ENCODE measurements at places on chromosomes 5 and 9.

GRCh38 chr5:7878381-7878873, 9.5 kb downstream of the MTRR start:
- no peak for DNase-seq

DNA sequence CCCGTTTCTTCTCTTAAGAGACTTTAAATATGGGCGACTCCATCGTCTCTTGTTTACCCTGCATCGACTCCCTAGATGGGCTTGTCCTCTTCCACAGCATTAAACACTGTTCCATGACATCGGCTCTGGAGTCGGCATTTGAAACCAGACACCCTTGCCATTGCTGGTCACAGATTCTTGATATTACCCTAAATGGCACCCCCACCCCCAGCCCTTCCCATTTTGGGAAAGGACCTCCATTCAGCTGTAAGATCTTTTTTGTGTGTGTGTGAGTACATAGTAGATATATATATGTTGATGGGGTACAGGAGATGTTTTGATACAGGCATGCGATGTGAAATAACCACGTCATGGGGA, 51.1 kb upstream of the SH3PXD2B start:
- no peak for DNase-seq

GRCh38 chr9:21590058-21590996, 108.2 kb upstream of the IFNE start:
- DNase-seq: no peak

GRCh38 chr9:36165826-36166167, 3.4 kb upstream of the CCIN start:
- no peak for DNase-seq

DNA sequence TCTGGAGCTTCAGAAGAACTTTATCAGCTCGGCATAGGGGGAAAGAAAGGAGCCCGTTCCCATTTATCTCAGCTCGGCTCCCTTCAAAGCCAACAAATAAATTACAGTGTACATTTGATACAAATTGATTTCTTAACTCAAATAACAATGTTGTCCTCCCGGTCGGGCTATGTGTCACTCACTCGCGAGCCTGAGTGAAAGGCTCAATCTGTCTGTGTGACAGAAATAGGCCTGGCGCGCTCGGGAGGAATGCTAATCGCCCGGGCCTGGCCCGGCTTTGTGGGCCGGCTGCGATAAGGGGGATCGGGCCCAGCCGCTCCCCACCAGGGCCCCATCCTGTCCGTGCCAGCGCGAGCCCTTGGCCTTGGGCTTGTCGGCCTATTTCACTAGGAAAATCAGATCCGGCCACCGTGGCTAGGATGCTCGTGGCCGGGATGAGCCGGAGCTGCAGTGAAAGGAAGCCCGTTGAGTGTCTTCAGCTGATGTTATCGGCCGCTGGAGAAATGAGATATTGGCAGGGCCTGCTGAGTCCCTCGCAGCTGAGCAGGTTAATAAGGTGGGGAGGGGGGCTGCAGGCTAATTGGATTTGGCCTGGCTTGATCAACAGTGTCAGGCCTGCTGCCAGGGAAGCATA, 258.7 kb downstream of the IRX1 start:
- DNase-seq: no peak

DNA sequence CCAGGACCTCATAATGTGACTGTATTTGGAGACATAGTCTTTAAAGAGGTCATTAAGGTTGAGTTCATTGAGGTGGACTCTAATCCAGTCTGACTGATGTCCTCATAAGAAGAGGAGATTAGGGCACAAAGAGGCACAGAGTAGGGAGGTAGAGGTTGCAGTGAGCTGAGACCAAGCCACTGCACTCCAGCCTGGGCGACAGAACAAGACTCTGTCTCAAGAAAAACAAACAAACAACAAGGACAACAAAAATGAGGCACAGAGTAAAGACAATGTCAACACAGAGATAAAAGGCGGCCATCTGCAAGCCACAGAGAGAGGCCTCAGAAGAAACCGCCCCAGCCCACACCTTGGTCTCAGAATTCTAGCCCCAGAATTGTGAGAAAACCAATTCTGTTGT, 17.0 kb upstream of the TDRD7 start:
- DNase-seq: no peak

DNA sequence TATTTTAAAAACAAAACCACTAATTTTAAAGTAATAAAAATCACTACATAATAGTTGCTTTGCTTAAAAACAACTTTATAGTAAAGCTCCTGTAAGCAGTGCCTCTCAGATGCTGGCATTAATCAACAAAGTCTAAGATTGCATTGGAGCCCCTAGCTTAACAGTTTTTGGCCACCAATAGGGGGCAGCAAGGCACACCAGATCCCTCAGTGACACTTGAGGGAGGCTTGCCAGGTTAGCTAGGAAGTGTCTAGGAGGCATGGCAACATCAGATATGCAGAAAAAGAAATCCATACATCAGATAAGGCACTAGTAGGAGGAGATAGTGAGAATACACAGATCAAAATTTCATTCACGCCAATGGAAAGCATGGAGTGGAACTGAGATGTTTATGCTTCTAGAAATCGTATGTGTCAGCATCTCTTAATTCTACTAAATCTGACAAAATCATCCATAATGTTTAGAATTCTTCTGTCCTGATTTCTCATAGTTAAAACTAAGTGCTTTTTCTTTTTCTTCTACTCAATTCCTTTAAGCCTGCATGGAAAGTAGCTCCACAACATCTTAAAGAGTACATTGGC, 73.6 kb upstream of the PAM start:
- peak; percentile 47 for DNase-seq

- DNase-seq: no peak
These were observed 53.9 kb downstream of the COL15A1 start for GRCh38 chr9:98997604-98998003.

DNA sequence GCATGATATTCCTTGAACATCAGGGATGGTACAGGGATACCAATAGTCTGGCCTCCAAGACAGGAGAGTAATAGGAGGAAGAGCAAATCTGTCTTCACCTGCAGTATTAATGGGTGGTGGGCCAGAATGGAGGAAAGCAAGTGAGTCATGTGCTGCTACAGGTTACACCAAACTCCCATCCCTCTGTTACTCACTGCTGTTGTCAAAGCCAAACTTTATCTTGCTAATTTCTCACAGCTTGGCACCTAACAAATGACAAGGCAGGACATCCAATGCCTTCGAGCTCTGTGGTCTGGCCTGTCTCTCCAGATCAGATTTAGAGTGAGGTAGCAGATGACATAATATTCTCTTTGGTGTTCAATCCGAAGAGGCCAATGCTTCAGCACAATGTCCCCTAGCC, 26.8 kb downstream of the PLAC8L1 start:
- no peak for DNase-seq

DNA sequence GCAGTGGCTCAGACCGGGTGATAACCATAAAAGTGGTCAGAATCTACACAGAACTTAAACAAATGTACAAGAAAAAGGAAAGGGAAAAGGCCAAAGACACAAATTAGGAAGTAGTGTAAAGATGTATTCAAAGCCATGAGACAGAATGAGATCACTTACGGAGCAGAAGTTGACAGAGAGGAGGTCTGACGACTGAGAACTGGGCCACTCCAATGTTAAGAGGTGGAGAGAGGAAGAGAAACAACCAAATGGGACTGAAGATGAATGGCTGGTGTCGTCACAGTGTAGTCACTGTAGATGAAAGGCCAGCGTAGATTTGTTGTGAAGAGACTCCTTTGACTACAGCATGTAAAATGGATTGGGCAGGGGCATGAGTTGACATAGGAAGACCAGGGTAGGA, 114.4 kb downstream of the DROSHA start:
- DNase-seq: no peak

DNA sequence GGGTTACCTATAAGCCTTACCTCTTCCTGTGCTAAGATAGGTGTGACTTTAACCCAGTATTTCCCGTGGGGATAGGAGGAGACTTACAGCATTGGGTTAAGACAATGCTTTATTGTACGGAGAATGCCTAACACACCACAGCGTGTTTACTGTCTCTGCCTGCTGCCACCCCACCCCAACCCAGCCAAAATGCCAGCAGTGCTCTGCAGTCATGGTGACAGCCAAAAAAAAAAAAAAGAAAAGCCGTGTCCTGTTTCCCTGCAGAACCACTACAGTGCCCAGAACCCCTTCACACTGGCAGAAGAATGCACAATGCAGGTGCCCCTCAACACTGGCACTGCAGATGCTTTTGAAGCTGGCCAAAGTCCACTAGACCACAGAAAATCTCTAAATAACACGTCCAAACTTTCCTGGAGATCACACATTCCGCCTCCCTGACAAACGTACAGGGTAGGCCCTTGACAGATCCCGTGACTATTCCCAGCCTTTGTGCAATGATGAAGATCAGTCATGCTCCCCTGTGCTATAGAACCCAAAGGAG, 102.2 kb downstream of the SERINC5 start:
- no peak for DNase-seq

GRCh38 chr5:33143405-33144123, 297.2 kb upstream of the TARS1 start:
- DNase-seq: no peak

DNA sequence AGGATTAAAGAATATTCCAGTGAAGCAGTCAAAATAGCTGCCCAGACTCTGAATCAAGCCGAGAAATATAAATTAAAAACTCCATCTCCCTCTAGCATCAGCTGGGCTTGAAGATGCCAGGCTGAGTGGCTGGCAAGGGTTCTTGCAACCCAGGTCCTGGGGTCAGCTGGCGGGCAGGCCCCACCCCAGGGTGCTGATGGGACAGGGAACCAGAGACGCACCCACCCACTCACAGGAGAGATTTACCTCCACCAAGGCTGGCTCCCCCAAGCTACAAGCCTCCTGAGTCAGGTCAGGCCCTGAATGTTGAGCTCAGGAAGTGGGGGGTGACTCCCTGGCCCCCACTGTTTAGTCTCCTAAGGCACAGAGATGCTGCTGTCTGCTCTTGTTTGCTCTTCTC, 83.9 kb upstream of the HSPA9 start:
- DNase-seq: no peak

- DNase-seq: no peak
These were observed 28.5 kb upstream of the LRRC70 start for GRCh38 chr5:62550103-62550502.

DNA sequence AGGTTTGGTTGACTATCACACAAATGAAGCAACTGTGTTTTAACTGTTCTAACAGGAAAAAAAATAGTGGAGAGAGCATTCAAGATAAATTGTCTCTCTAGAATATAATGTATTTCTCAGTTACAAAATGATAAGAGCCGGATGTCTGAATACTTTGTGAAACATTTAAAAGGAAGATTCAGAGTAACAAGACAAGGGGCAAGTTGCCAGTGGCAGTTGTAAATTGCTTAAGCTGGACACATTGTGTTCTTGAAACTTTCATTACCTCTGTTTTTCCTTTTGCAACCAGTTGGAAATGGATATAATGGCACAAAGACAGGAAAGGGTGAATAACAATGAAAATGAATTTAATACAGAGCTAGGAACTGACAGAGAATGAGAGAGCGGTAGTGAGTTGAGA, 15.2 kb upstream of the TBCA start:
- no peak for DNase-seq

DNA sequence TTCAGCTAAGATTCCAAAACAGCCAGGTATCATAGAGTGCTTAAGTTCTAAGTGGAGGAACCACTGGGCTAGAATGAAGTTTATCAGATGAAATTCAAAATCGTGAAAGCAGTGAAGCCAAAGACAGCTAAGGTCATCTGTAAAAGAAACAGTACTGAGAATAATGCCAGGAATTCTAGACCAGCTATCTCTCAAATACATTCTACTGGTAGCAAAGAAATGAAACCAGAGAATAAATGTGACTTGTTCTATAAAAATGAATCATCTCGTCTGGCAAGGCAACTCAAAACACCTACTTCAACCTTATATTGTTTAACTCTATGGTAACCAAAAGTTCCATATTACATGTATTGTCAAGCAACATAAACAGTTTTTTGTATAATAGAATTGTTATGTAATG, 51.3 kb upstream of the RGMB start:
- DNase-seq: no peak

- no peak for DNase-seq
These were observed 325.4 kb downstream of the RFX3 start for GRCh38 chr9:3200331-3200774.

GRCh38 chr9:5756633-5757032, 76.3 kb downstream of the ERMP1 start:
- DNase-seq: no peak

GRCh38 chr9:79798450-79798849, 226.7 kb downstream of the TLE4 start:
- DNase-seq: no peak

GRCh38 chr5:75169516-75169915, 67.2 kb downstream of the ANKRD31 start:
- no peak for DNase-seq

DNA sequence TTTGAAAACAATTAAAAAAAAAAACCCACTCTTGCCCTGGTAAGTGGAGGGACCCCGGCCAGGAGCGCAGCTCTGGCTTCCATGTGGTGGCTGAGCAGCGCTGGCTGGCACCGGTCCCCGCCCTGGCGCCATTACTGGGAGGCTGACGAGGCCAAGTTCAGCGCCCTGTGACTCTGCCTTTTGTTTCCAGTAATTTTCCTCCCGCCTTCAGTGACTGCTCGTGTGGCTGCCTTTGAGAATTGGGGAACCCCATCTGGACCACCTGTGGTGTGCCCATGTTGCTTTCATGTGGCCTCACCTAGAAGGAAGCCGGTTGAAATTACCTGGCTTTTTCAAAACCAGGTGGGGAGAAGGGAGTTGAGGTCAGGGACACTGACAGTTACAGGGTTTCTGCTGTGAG, 136.1 kb downstream of the GAPVD1 start:
- peak; percentile 70 for DNase-seq

- no peak for DNase-seq
These were observed 97.4 kb upstream of the RAPGEF1 start for GRCh38 chr9:131837316-131837715.

GRCh38 chr5:150289551-150290390, at the start of gene CAMK2A:
CAMK2A (minus strand) TSS chr5:150289773; CDS start chr5:150289625, 148 bp downstream.
- DNase-seq: peak; percentile 72

GRCh38 chr9:137192448-137192780, 3.9 kb downstream of the SSNA1 start:
- DNase-seq: no peak

DNA sequence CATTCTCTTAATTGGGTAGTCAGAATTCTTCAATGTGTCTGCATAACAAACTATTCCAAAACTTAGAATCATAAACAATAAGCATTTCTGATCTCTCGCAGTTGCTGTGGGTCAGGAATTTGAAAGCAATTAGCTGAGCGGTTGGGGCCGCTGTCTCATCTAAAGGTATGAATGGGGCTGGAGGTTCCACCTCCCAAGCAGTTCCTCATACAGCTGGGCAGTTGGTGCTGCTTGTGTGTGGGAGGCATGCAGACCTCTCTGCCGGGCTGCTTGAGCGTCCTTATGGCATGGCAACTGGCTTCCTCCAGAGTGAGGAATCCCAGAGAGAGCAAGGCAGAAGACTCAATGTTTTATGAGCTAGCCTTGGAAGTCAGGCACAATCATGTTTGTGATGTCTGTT, 30.2 kb upstream of the SEMA4D start:
- no peak for DNase-seq
